ENCODE measurements at places on chromosomes 6 and 20.

DNA sequence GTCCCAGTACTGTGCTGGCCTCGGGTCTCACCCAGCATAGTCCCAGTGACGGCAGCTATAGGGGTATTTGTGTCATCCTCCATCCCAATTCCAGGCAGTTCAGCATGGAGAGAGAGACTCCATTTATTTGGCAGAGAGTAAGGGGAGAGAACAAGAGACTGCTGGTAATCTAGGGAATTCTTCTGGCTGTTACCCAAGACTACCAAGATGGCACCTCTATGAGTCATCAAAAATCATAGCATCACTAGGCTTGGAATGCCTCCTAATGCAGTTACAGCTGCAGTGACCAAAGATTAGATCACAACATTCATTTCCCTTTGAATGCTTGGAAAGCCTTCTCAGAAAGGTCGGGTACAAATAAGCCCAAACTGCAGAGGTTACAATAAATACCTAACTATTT, 660.4 kb upstream of the FLRT3 start:
- no peak for DNase-seq

DNA sequence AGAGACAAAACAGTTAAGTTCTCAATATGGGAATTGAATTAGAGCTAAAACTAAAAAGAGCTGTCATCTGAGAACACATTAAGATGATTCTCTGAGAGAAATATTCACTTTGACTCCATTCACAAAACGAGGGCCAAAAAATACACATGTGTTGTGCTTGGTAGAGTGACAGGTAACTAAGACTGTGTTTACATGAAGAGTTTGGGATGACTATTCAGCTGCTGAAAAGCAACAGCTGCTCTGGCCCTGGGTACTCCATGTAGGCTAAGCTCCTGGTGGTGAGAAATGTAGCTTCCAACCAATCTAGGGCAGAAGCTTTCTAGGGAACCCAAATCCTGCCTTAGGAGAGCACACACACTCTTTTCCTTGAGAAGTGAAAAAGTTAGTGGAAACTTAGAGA, 184.5 kb downstream of the COL21A1 start:
- DNase-seq, result no peak

- no peak for DNase-seq
These were observed 256.7 kb downstream of the BMP7 start for GRCh38 chr20:57009775-57010174.

DNA sequence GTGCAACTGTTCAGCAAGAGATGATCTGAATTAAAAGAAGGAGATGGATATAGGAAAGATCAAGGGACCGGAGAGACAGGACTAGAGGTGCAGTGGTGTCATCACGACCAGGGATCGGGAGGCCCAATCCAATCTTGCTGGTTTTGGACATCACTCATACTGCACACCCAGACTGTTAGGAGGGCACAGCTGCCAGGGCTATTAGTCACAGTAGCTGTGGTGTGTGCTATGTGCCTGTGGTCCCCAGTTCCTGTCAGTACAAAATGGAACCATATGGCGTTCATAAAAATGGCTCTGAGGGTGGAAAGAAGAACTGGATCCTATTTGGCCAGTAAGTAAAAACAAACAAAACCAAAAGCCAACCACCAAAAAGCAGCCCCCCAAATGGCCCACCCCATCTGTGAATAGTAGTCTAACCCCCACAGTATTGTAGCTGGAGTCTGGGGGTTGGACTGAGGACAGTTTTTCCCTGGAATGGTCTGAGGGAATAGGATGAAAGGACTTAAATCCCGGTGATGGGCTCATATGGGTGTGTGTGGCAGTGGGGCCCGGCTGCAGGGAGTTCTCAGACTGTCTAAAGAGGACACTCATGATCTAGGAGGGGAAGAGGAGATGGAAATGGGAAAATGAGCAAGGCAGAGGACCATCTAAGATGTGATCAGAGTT, 9.3 kb upstream of the NNAT start:
- no peak for DNase-seq

DNA sequence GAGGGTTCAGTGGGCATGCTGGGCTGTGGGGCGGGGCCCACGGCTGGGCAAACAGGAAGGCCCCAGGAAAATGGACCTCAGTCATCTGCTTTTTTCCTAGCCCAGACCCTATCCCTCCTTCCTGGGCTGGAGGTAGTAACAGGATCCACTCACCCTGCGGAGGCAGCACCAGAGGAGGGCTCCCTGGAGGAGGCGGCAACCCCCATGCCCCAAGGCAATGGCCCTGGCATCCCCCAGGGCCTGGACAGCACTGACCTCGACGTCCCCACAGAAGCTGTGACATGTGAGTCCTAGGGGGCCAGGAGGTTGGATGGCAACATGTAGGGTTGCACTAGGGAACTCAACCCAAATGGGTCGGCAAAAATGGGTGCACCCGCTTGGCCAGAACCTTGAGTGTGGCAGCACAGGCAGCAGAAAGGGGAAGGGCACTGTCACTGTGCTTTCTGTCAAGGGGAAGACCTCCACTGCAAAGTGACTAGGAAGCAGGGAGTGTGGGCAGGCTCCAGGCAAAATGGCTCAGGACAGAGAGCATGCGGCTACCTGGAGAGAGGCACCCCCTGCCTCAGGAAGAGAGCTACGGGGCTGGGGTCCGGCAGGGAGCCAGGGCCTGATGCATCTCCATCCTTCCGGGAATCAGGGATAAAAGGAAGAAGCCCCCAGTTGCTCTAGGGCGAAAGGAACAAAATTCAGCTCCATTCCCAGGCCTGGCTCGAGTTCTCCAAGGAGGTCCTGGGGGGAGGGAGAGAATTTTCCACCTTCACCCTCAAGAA, 7.9 kb downstream of the MDFI start:
- DNase-seq, result no peak

DNA sequence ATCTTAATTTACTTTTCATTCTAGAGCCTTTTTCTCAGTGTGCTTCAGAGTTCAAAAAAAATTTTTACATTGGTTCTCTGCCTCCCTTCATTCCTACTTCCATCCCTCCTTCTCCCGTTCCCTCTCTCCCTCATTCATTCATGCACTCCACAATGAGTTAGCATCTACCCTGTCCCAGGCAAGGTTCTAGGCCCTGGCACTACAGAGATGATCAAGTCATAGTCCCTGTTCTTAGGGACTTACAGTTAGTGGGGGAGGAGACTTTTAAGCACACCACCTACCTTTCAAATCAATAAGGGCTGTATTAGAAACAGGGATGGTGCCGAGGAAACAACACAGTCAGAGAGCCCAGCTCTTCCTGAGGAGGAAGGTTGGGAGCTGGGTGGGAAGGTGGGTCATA, 40.3 kb downstream of the MAP3K5 start:
- DNase-seq, result no peak

DNA sequence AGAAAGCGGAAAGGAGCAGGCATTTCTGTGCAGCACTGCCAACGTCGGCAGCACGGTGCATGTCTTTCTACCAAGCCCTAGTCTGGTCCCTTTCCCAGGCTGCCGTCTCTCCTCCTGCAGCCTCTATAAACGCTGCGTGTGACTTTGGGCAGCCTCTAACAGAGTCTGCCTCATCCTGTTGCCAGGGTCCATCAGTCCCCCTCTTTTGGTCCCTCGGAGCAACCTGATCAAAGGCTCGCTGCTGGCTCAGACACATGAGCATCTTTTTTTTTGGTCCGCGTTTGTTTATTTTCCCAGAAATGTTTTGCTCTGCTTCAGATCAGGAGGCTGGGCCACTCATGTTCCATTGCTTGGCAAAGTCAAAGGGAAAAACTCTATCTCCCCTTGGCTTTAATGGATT, 166.8 kb upstream of the CST7 start:
- DNase-seq, result no peak

DNA sequence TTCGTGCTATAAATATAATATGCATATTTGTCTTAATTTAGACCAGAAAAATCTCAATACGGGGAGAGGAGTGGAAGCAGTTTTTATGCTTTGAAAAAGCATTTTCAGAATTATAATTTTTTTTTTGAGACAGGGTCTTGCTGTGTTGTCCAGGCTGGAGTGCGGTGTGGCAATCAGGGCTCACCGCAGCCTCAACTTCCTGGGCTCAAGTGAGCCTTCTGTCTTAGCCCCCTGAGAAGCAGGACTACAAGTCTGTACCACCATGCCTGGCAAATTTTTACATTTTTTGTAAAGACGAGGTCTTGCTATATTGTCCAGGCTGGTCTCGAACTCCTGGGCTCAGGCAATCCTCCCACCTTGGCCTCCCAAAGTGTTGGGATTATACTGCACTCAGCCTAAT, 197.2 kb downstream of the FOXC1 start:
- DNase-seq, result no peak

GRCh38 chr6:163984124-163984936, 569.8 kb downstream of the QKI start:
- DNase-seq, result no peak

DNA sequence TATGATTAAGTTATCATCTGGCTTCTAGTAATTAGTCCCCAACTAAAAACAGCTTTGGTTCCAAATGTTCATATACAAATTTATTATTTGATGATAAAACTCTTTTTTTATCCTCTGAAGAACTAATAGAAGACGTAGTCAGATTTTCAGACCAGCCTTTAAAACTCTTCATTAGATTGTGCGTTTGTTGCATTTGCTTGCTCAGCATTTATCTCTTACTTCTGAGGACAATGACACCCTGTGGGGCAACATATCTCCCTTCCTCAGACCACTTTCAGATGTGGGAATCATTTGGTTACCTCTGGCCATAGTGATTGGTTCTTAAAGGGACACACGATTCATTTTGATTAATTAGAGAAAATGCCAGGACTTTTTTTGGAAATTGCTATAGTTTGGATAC, 481.8 kb downstream of the HAO1 start:
- DNase-seq, result no peak
